CD4-positive, alpha-beta T cell treated with Interleukin-2 at 100 ng/mL for 4 hours (primary cell): ENCODE measurements at places on chromosomes 1 and 21.

DNA sequence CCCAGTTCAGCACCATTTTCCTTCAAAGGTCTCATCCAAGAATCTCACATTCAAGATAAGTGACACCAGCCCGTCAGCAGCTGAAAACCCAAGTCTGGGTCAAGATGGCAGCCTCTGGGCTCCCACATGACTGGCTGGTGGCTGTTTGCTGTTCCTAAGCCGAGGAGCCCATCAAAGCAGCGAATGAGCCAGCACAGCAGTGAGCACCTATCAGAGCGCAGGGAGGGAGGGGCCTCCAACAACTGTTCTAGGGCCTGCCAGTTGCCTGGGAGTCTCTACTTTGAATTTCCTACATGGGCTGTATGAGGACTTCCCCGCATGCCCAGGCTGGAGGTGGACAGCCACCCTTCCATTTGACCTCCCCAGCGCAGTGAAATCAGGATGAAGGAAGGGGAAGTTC is 102.7 kb downstream of the ADARB1 start:
- DNase-seq: no peak

DNA sequence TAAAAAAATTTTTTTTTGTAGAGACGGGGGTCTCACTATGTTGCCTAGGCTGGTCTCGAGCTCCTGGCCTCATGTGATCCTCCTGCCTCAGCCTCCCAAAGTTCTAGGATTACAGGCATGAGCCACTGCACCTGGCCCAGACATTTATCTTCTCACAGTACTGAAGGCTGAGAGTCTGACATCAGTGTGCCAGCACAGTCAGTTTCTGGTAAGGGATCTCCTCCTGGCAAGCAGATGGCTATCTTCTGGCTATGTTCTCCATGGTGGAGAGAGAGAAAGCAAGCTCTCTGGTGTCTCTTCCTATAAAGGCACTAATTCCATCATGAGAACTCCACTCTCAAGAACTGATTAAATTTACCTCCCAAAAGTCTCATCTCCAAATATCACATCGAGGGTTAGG is 57.8 kb upstream of the C1orf185 start:
- DNase-seq: no peak

DNA sequence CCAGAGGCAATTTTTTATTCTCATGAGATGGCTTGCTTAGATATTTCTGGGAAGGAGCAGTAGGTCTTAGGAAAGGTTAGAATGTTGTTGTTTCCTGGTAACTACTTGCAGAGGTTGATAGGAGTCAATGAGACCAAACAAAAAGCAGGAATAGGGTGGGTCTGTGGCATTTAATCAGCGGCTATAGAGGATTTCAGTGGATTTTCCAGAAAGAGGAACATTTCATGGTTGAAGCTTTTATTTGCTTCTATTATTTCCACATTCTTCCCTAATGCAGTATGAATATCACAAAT is 111.3 kb upstream of the PALMD start:
- no peak for DNase-seq

DNA sequence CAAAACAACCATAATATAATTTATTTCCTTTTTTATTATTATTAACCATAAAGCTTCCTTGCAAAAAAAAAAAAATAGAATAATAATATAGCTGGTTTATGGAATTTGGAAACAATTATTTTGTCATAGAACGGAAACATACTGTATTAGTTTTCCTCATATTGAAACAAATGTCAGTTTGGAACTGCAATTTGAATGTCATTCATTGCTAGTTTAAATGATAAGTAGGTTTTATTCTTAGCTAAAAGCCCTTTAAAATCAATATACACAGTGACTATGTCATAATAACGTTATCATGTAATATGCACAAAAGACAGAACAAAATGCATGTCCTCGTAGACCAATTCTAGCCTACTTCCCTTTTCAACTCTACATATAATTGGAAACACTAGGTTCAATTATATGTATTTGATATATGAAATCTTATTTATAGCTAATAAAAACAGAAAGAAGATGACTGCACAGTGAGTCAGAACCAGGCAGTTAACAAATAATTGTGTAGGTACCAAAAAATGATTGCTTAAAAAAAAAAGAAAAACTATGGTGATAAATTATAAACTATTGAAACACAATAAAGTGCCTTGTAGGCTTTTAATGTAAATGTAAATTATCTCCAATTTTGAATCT is 85.2 kb upstream of the EXO1 start:
- no peak for DNase-seq

GRCh38 chr1:183996040-183996384 is 41.5 kb downstream of the COLGALT2 start:
- no peak for DNase-seq

DNA sequence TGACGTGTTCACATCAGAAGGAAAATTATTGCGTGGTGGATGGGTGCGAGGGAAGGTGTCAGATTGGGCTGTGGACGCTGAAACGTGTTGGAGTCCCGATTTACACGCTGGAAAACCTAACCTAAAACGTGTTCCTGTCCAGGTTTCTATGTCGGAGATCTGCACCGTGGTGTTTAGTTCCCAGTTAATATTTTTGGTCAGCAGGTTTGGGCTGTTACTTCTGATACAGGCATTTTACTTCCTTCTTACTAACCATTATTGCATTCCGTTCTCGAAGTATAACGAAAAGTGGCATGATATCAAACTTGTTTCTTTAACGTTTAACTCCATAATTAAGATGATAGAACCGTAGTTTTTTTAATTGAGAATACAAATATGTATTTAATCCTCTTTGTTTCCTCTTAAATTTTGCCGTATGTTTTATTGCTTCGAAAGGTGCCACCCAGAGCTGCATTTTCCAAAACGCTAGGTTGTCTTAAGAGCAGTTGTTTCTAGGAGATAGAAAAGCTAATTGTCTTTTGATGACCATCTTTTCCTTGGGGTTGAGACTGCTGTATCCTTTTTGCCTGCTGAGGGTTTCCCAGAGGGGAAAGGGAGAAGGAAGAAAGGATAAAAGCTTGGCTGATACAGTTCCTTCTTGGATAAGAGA is 1.3 kb downstream of the ADARB1 start:
- DNase-seq: no peak

- no peak for DNase-seq
These were observed 8.8 kb upstream of the TSPEAR start for GRCh38 chr21:44720170-44720569.

DNA sequence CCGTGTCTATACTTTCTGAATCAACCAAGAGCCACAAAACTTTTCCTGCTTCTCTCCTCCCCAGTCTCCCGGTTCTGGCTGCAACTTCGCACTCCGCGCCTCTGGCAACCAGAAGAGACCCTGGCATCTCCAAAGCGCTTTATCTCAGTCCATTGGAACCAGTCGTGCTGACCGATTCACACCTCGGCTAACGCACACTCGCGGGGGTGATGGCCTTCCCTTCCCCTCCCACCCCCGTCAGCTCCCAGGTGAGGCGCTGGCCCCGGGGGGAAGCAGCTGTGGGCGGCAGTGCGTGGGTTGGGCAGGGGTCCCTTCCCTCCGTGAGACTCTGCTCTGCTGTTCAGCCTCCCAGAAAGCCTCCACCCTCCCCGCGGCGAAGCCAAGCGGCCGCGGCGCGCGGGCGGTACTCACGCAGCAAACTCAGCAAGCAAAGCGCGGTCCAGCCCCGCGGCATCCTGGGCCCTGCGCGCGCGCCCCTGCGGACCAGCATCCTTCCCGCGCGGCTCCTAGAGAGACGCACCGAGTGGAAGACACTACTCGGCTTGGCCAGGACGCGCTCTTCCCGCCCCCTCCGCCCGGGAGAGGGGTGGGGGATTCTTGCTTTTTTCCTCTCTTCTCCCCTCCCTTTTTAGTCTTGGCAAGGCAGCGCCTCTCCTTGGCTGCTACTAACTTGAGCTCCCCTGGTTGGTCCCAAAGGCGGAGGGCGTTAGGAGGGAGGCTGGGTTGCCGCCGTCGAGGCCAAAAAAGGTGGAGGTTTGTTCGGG is at the start of gene CD34:
Gene CD34, minus strand, starts transcription at position 535 of the 764 bp plus-strand sequence. Its CDS starts 45 bp downstream, at position 490.
- no peak for DNase-seq

GRCh38 chr1:43074244-43074643 is 97.8 kb downstream of the EBNA1BP2 start:
- DNase-seq: no peak

- no peak for DNase-seq
These were observed 159.7 kb downstream of the DISP1 start for GRCh38 chr1:222974496-222974895.

DNA sequence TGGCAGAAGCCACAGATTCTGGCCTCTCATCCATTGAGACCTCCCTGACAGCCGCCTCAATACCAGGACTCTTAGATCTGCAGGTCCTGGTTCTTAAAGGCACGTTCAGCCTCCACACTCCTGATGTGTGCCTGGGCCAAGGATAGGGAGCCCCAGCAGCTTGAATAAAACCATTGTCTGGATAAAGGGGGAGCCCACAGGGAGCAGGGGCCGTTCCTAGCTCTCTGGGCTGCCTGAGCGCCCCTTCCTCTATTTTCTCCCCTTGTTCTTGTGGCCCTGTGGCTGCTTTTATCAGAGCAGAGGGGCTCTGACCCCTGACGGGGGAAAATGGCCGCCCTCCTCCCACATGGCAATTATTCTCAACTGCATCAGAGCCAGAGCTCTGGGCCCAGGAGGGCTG is 200.8 kb downstream of the HUNK start:
- no peak for DNase-seq

- DNase-seq: no peak
These were observed 50.9 kb downstream of the EVA1C start for GRCh38 chr21:32463367-32463766.

GRCh38 chr1:228303596-228303995 is 95.8 kb downstream of the OBSCN start:
- no peak for DNase-seq

- no peak for DNase-seq
These were observed 38.5 kb upstream of the EFCAB14 start for GRCh38 chr1:46757247-46757955.

- no peak for DNase-seq
These were observed 67.4 kb downstream of the ST6GALNAC3 start for GRCh38 chr1:76141929-76142328.

DNA sequence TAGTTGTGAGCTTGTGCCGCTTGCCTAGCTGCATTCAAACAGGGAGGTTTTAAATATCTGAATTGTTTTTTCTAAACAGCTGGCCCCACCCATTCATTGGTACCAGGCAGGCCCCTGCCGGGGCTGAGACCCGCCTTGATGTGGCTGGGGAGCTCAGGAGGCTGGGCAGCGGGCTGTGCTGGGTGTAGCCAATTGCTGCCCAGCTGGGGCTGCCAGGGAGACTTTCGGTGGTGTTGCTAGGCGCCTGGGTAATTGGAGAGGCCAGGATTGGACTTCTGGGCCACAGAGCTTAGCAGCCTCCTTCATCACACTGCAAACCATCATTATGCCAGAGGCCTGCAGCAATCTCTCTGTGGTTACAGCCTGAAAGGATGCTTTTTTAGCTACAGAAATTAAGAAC is 12.2 kb downstream of the RHBDL2 start:
- DNase-seq: no peak

DNA sequence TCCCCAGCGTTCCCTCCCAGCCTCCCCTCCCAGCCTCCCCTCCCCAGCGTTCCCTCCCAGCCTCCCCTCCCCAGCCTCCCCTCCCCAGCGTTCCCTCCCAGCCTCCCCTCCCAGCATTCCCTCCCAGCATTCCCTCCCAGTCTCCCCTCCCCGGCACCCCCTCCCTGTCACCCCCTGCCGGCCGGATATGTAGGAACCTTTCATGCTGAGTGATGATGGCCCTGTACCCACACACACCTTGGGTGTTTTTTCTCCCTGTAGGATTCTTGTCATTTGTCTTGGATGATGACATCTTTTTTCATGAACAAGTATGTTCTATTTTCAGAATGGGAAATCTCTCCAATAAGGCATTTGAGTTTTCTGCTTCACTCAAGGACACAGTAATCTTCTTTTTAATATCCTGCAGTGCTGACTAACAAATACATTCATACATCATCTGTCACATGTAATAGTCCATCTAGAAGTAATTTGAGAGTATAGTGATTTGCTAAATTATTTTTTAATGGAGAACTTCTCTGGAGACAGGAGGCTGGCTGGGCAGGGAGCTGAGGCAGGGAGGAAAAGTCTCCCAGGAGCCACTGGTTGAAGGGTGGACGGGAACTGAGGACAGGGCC is 19.5 kb downstream of the FTCD start:
- no peak for DNase-seq

- DNase-seq: peak; percentile 5
These were observed 59.4 kb upstream of the SERBP1 start for GRCh38 chr1:67489643-67490042.

DNA sequence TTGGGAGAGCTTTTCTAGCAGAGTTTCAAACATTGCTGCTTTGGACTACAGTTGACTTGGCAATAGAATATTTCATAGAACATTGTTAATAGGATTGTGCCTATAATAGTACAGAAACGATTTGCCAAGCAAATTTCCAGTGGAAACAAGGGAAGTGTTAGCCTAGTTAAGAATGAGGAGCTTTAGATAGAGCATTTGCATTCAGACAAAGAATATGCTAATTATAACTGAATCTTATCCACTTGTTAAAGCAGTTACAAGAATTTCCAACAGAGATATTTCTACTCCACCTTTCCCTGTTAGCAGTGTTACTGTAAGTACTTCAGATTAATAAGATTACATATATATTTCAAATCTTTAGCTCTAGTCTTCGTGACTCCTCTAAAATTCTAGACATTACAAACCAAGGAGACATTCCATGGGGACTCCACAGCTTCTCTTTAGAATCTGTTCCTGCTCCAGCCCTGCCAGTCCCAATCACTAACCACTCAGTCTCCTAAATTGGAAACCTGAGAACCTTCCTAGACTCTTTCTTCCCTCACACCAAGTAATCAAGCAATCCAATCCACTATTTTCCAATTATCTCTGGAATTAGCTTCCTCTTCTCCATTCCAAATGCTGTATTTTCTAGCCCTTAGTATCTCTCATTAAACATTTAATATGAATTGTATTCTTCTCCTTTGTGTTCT is 141.8 kb upstream of the PBX1 start:
- DNase-seq: no peak

DNA sequence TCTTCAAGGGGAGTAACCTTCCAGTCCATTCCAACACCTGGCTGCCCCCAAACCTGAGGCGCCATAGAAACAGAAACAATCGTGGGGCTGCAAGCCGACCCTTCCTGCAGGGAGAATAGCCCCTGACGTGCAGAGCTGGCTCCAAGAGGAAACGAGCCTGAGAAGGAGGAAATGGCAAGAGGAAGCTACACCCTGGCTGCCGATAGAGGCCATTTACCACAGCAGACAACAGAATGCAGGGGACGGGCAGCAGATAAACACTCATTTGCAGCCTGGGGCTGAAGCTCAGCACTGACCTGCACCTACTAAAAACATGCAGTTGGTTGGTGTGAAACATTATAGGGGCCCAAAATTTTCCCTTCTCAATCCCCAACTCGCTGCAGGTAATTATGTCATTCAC is 8.7 kb upstream of the TDRD10 start:
- peak; percentile 25 for DNase-seq

DNA sequence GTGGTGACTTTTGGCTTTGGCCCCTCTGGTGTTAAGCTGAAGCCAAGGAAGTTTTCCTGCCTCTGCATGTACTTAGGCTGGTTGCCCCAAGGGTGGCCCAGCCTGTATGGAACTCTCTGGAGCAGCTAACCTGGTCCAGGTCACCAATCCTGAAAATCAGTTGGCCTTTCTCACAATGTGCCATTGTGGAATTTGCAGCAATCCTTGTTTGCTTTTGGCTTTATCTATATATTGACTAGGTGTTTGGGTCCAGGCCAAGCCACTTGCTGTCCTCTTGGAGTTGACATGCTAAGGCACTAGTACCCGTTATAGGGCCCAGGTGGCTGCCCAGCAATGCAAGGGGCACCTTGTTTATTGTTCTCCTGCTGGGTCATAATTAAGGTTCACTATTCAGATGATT is 124.6 kb downstream of the CAMTA1 start:
- DNase-seq: no peak
